ENCODE measurements at places on chromosomes 12 and 14. TPM values are rescaled to one million over a fixed set of nuclear protein-coding genes. Genes with fewer than 3 reads are reported as not detected.

DNA sequence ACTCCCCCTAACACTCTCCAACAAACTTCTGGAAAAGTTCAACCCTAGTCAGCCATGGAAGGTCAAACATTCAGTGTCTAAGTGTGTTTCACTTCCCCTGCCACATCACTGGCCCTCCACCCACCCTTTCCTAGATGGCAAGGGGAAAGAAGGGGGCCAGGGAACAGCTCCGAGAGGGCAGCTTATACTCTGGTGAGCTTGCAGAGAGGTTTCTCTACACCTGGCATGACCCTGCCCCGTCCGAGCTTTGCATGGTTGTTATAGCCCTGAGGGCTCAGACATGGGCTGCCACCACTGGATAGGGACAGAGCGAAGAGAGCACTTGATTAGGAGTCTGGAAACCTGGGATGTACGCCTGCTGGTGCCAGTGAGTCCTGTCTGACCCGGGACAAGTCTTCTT, 4.0 kb downstream of the ACVRL1 start:
- no peak for DNase-seq
- H3K36me3 ChIP-seq, result peaks cover 14% of the 10 kb centered on the region
- peaks cover 29% of the 10 kb centered on the region for H3K4me1 ChIP-seq
- no peaks in the 10 kb centered on the region for H3K27me3 ChIP-seq

- no peaks in the 10 kb centered on the region for H3K4me1 ChIP-seq
- no peak for DNase-seq
- no peaks in the 10 kb centered on the region for H3K27me3 ChIP-seq
Observed at GRCh38 chr14:57732463-57733285, 133.2 kb downstream of the SLC35F4 start.

GRCh38 chr12:115752913-115753726, 524.4 kb downstream of the MED13L start:
- H3K36me3 ChIP-seq, result no peaks in the 10 kb centered on the region
- peaks cover 7% of the 10 kb centered on the region for H3K4me1 ChIP-seq
- H3K27ac ChIP-seq, result no peak overlapping the region
- no peaks in the 10 kb centered on the region for H3K27me3 ChIP-seq
- DNase-seq, result peak; percentile 75

GRCh38 chr14:88164906-88165534, 158.0 kb downstream of the KCNK10 start:
- H3K36me3 ChIP-seq, result no peaks in the 10 kb centered on the region
- H3K4me1 ChIP-seq, result no peaks in the 10 kb centered on the region
- H3K27me3 ChIP-seq, result no peaks in the 10 kb centered on the region

- no peak overlapping the region for H3K27ac ChIP-seq
- H3K4me3 ChIP-seq, result no peak overlapping the region
- H3K27me3 ChIP-seq, result no peaks in the 10 kb centered on the region
- no peaks in the 10 kb centered on the region for H3K4me1 ChIP-seq
Observed at GRCh38 chr12:67921286-67921685, 68.0 kb upstream of the IFNG-AS1 start.

DNA sequence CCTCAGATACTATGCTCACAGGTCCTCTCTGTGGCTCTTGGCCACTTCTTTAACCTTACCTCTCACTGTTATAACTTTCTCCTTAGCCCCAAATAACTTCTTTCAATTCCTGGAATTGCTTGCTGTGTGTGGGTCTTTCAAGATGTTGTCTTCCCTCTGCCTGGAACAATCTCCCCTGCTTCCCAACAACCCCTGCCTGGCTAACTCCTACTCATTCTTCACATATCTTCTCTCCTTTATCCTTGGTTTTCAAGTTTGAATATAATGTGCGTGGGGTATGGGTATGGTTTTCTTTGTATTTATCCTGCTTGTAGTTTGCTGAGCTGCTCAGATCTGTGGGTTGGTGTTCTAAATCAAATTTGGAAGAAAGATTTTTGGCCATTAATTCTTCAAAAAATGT, 2.7 kb upstream of the WASHC3 start:
- no peak for DNase-seq
- peaks cover 8% of the 10 kb centered on the region for H3K36me3 ChIP-seq
- H3K4me1 ChIP-seq, result peaks cover 7% of the 10 kb centered on the region
- H3K4me3 ChIP-seq, result no peak overlapping the region
- H3K27ac ChIP-seq, result no peak overlapping the region
- no peaks in the 10 kb centered on the region for H3K27me3 ChIP-seq

DNA sequence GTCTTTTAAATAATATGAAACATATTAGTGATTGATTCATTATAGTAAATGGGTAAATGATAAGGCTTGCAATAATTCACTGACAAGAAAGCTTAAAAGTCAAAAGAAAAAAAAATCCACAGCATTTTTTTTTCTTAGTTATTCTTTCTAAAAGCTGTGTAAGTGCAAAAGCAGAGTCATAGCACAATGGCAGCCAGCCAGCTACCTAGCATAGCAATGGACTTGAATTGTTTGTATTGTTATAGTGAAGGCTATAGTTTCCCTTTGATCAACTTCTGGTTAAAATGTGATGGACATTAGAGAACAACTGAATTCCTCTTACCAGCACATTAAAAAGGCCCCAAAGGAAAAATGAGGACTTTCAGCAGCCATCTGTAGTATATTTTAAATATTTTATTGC, 232.1 kb downstream of the NAV3 start:
- no peak for DNase-seq
- no peaks in the 10 kb centered on the region for H3K4me1 ChIP-seq
- H3K27me3 ChIP-seq, result no peaks in the 10 kb centered on the region
- H3K27ac ChIP-seq, result no peak overlapping the region
- H3K36me3 ChIP-seq, result no peaks in the 10 kb centered on the region
- H3K4me3 ChIP-seq, result no peak overlapping the region

The GARIN6 gene
- total RNA-seq, result not detected

The C12orf42 gene
- not detected for total RNA-seq

The ARMH4 gene
- total RNA-seq, result 7.2 TPM

The SMIM10L1 gene
- 8.1 TPM for total RNA-seq

The POU6F1 gene
- 27.5 TPM for total RNA-seq

All from tibial nerve (tissue), 4 donors.